ENCODE measurements at places on chromosomes 2 and 18. TPM values are rescaled to one million over a fixed set of nuclear protein-coding genes. Genes with fewer than 3 reads are reported as not detected.

The CRIM1 gene
- 270 TPM for total RNA-seq

The SRD5A2 gene
- total RNA-seq, result not detected

- DNase-seq, result peak; percentile 84
Measured at GRCh38 chr2:85189606-85190270, 56.5 kb downstream of the TCF7L1 start.

The PLGLB1 gene
- total RNA-seq, result not detected

DNA sequence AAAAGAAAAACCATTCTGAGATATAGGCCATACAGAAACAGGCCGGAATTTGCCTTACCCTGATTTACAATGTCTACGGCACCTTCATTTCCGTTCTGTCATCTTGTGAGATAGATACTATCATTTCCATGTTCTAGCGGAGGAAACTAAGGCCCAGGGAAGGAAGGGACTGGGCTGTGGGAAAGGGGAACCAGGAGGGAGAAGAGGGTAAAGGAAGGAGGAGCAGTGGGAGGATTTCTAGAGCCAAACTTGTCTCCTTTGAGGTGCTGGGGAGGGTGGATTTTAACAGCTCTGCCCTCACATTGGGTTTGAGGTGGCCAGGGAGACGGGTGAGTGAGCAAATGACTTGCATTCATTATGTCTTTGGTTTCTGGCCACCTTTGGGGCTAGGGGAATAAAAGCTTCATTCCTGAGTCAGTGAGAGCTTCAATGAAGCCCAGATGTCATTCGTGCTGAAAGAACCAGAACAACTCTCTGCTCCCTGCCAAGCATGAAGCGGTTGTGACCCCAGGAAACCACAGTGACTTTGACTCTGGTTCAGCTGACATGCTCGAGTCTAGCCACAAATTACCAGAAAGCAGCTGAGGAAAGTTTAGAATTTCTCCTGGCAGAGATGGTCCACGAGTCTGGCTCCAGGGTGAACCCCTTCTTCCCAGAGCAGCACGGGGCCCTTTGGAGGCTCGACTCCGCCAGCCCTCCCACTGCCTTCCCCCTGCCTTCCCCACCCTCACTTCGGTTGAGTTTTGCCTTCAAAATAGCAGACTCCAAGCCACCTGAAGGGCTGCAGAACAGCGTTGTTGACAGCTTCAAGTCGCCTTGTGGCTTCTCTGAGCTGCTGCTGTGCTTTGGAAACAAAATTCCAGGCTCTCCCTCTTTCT is 3.8 kb downstream of the ACTG2 start:
- DNase-seq, result no peak

The IL37 gene
- 0.44 TPM for total RNA-seq

The FAM228B gene
- 7.9 TPM for total RNA-seq

DNA sequence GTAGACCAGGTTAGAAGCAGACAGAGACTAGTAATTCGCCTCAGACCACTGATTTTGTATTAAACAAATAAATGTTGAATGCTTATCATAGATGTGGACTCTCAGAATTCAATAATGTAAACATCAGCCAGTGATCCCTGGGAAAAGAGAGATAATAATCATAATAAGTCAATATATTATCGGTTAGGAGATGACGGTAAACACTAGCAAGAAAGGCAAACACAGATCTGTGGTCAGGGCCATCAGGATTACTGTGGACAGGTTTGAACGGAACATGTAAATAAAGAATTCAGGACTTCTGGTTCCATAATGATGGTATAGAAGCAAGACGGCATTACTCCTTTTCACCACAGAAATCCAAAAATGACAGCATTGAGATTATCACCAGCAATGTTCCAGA is 861.6 kb downstream of the CBLN2 start:
- no peak for DNase-seq

The PSMA8 gene
- total RNA-seq, result not detected

DNA sequence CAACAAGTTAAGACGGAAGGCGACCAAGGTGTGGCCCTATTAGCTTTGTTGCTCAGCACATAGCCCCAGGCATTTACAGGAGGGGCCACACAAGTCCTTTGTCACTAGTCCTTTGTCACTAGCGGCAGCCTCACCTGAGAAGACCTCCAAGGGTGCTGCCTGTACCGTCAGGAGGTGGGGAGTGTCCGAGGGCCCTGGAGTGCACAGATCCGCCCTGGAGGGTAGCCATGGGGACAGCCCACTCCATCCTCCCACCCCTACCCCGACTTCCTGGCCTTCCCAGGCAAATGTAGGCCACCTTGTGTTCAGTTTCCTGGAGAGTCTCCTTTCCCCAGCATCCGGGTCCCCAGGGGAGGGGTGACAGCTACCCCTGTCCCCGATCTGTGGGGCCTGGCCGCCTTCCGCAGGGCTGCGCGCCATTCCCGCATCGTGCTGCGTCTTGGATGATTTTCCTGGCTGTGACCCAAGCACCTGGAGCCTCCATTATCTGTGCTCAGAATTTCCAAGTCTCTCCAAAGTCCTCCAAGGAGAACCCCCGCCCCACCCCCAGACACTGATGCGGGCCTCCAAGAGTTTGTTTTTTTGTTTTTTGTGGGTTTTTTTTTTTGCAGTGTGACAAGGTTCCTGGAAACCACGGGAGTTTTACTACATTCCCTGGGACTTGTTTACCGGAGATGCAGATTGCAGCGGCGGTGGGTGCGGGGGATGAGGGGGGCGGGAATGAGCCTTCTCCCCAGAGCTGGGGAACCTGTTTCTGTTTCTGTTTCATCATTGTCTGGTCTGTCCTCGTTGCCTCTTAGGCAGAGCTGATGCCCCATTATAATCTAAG is 28.6 kb downstream of the TEX44 start:
- DNase-seq, result peak; percentile 92

- peak; percentile 85 for DNase-seq
Measured at GRCh38 chr2:113370478-113371091, 66.9 kb upstream of the ZNG1B start.

DNA sequence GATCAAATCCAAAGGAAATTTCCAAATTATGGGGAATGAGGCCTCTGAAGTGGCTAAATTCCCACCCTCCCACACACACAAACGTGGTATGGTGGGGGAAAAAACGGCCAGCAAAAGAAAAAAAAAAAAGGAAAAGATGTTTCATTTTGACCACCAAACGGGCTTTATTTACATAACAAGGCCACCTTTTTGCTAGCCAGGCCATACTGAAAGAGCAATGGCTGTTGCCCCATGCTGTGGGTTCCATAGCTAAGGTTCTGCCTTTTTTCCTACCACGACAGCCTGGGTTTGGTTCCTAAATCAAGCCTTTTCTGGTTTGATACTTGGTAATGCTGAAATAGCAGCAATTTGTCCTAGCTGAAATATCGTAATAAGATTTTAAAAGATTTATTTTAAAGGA is 14.0 kb upstream of the IL1B start:
- DNase-seq, result no peak

DNA sequence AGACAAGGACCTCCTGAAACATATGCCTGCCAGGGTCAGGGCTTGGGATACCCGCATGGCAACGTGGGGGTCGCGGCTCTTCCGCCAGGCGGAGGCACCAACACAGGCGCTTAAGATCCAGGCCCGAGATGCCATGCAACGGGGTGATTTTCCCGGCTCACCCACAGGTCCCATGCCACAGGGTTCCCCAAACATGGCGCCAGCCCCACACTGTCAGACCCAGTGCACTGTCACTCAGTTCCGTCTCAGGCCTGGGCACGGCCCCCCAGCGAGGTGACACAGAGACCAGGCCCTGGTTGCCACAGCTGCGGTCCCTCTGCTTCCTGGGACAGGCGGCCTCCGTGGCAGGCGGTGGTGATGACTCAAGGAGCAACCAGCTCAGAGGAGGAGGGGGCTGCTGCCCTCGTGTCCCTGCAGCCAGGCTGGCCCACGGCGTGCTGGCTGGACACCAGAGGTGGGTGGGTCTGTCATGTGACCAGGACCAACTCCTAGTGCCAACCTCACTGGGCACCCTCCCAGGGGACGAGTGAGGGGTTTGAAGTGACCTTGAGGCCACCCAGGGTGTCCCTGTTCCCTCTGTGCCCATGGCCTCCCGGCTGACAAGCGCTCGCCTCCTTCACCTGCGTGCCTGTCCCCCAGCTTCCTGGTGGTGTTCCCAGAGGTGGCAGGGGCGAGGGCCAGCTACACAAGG is 4.9 kb downstream of the PDCD1 start:
- peak; percentile 16 for DNase-seq

DNA sequence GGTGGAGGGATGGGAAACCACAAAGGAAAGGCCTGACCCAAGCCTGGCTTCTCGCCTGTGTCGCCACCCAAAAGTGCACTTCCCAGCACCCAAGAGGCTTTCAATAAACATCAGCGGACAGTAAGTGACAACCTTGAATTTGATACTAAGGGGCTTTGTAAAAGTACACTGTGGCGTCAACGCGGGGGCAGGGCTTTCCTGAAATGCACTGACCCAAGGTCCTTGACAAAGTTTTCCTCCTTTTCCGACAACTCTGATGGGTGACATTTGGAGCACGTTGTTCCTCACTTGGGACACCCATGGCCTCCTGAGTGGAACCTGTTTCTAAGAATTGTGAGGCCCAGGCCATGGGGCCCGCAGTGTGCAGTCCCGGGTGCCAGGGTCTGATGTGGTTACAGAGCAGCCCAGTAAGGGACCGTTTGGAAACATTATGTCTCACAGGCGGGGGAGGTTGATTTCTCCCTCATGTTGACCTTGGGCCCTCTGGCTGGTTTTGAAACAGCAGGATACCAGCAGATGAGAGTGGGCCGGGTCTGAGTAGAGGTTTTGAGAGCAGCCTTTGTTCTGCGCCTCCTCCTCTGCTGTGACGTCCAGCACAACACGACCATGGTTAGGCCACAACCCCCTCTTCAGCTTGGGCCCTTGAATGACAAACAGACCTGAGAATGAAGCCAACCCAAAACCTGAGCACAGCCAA is 2.8 kb upstream of the ZBTB14 start:
- DNase-seq, result no peak

The SLC9A2 gene
- total RNA-seq, result 14.4 TPM

The CCDC141 gene
- 16.6 TPM for total RNA-seq

The CABYR gene
- 4.4 TPM for total RNA-seq

GRCh38 chr2:165827921-165828276 is 33.9 kb upstream of the GALNT3 start:
- no peak for DNase-seq

GRCh38 chr18:54888933-54889332 is 60.7 kb downstream of the RAB27B start:
- no peak for DNase-seq

The SP140 gene
- total RNA-seq, result not detected

The ANKRD29 gene
- total RNA-seq, result 8.2 TPM

- DNase-seq, result no peak
Measured at GRCh38 chr2:102187496-102188150, 800 bp downstream of the IL1RL2 start.

The SULT1C4 gene
- total RNA-seq, result 5.1 TPM

- DNase-seq, result no peak
Measured at GRCh38 chr2:230455005-230455684, 39.1 kb downstream of the SP100 start.

- no peak for DNase-seq
Measured at GRCh38 chr2:102030855-102031527, 39.2 kb downstream of the IL1R2 start.

The UGT1A8 gene
- total RNA-seq, result 0.50 TPM

The NEUROD1 gene
- total RNA-seq, result not detected

The RAPH1 gene
- 109 TPM for total RNA-seq

GRCh38 chr2:240269380-240269779 is 128.9 kb upstream of the OTOS start:
- no peak for DNase-seq

DNA sequence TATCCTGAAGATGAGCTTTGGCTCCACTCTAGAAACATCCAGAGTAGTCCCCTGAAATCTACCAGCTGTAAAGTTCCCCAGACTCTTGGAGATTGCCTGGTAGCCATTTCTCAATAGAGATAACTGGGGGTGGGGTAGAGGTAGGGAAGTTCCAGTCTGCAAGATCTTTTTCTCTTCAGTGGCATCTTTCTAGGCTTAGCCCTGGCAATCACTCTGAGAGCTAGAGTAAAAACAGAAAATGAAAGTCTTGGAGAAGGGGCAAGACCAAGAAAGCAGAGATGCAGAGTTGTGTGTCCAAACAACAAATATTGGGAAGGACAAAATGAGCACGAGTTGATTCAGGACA is 41.8 kb upstream of the LCLAT1 start:
- no peak for DNase-seq

The FAM124B gene
- total RNA-seq, result not detected

- no peak for DNase-seq
Measured at GRCh38 chr2:48715042-48715899, 40.3 kb downstream of the LHCGR start.

- DNase-seq, result no peak
Measured at GRCh38 chr2:35989040-35989439, 366.5 kb upstream of the CRIM1 start.

The METTL21A gene
- total RNA-seq, result 31.0 TPM

DNA sequence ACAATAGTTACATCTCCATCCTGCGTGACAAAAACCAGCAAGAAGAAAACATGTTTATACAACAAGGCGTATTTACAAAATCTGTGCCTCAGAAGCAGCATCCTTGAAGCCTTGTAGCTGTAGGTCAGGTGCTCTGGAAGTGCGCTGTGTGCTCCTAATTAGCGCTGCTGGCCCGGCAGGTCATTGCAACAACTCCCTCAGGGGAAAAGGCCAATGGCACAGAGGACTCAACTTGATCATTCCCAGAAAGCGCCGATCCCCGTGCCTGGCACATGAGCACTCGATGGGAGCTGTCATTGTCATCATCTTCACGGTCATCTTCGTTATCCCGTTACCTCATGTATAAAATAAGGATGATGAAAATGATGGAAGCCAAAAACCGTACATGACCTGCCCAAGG is 58.5 kb downstream of the EIPR1 start:
- no peak for DNase-seq

Measured in Caco-2 (cell line).